ENCODE measurements at places on chromosomes 5 and 9. TPM values are rescaled to one million over a fixed set of nuclear protein-coding genes. Genes with fewer than 3 reads are reported as not detected.

The SCGB3A2 gene
- total RNA-seq = not detected

The SMC5 gene
- total RNA-seq = 59.0 TPM

The CDH6 gene
- total RNA-seq = 0.97 TPM

The MOB3B gene
- total RNA-seq = 0.22 TPM

The GABBR2 gene
- total RNA-seq = 0.11 TPM

The CDH9 gene
- not detected for total RNA-seq

The GRXCR2 gene
- total RNA-seq = not detected

The TRMO gene
- 29.4 TPM for total RNA-seq

Data from articular chondrocyte of knee joint (primary cell).